ENCODE measurements at places on chromosomes 7 and 10.

DNA sequence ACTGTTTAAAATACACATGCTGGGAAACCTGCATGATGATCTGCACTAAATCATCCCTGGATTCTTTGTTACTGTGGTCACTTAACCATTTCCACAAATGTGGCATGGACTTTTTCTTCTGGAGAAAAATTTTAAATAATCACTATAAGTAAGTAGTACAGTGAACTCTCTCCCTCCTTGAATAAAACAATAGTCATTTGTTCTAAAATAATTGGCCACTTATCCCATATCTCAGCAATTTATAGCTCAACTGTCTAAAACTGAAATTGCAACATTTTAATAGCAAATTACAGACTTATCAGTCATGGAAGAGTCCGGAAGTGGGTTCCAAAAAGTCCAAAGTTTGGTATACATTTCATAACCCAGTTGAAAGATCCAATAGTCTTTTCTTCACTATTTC lies 90.9 kb downstream of the MTERF1 start:
- no peak for DNase-seq

- no peak for DNase-seq
These were observed 498.1 kb downstream of the PLXNA4 start for GRCh38 chr7:132077971-132078685.

DNA sequence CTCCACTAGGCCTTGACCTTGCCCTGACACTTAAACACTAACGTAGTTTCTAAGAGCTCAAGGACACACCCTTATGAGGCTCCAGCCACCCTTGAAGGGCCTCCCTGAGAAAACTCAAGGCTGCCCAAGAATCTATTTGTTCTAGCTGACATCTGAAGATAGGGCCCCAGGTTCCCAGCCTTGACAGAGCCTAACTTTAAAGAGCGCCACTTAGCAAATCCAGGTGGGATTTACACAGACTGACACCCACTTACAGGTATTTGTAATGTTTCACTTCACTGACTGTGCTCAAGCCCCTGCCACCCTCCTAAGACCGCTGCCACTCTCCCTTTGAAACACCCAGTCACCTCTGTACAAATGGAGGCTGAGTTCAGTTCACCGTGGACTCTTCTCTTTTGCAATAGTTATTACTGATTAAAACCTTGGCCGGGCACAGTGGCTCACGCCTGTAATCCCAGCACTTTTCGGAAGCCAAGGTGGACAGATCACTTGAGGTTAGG lies 90.4 kb downstream of the SVOPL start:
- DNase-seq: no peak

DNA sequence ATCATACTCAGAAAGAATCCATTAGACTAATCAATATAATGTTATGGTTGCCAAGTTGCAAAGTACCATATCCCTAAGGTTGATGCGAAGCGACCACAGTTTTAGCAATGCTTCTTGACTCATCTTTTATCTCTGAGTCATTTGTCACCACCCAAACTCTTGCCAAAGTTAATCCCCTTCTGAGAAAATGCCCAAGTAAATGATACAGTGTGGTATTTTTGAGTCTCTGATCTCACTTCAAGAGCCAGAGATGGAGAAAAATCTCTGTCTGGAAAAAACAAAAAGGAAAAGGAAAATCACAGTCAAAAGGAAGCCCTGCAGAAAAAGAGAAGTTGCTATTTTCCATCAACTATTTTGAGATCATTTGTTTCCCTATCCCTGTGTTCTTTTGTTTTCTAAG lies 26.7 kb upstream of the OTUD1 start:
- no peak for DNase-seq

DNA sequence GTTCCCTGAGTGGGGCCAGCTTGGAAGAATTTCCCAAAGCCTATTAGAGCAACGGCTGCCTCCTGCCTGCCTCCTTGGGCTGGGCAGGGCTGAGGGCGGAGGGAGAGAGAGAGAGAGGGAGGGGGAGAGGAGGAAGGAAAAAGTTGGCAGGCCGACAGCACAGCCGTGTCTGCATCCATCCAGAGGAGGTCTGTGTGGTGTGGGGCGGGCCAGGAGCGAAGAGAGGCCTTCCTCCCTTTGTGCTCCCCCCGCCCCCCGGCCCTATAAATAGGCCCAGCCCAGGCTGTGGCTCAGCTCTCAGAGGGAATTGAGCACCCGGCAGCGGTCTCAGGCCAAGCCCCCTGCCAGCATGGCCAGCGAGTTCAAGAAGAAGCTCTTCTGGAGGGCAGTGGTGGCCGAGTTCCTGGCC lies at the start of gene AQP1:
Gene AQP1, plus strand, starts transcription at position 293 of the 409 bp plus-strand sequence. Its CDS starts 57 bp downstream, at position 350.
- peak; percentile 88 for DNase-seq

Data from right forelimb (tissue), 1 donor.